ENCODE measurements at places on chromosomes 5 and 9.

DNA sequence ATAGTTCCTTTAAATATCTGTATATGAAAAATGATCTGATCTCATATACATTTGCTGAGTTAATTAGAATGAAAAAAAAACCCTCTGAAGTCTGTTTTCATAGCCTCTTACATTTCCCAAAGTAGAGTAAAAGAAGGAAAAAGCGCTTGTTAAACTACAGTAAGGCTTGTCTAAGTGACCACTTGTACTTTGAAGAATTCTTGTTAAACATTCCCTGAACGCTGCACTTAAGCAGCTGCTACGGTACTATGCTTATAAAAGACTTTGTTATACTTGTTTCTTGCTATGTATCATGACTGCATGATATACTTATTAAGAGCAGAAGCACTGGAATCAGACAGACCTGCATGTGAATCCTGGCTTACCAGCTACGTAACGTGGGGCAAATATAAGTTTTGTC is 81.7 kb upstream of the MTAP start:
- no peak for DNase-seq

DNA sequence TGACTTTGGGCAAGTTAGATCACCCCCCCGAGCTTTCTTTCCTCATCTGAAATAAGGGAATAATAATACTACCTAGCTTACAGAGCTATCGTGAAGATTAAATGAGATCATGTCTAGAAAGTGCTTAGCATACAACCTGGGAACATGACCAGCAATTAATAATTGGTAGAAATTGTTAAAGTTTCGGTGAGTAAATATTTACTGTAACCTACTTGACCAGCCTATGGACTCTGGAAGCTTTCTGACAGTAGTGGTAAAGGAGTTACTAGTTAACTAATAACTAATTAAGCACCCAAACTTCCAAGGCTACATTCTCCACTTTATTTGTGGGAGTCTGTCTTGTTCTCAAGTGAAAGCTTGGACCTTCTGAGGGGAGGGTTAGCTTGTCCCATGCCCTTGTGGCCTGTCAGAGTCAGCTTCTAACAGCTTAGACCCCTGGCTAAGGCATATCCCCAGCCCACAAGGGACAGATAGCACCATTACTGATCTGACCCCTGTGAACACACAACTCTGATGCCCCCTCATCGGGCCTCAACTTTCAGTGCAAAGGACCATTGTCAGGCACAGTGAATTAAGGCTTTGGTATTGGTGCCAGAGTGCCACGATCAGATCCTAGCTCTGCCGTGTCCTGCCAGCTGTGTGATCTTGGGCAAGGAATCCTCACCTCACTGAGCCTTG is 58.7 kb upstream of the SAP30L start:
- DNase-seq: no peak

GRCh38 chr9:9598723-9599122 is 1014.1 kb downstream of the PTPRD start:
- no peak for DNase-seq

DNA sequence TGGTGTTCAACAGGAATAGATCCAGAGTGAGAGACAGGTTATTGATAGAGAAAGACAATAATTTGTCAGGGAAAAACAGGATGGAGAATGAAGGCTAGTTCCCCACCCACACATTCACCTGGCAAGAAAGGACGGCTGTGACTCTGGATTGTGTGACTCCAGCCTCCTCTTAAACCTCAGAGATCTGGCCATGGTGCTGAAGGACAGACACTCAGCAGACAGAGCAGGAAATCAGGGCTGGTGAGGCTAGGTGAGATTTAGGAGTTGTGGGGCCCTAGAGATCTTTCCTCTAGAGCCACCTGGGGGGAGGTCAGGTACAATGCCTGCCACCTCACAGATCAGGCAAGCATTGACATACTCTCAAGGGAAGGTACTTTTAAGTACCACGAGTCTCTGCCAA is 15.2 kb downstream of the OR1B1 start:
- DNase-seq: no peak

- DNase-seq: no peak
Measured at GRCh38 chr5:37838152-37838932, 1.5 kb downstream of the GDNF start.

All from trophoblast cell (in vitro differentiated cells and primary cell).